Activated CD8-positive, alpha-beta memory T cell treated with anti-CD3 and anti-CD28 coated beads for 4 hours (primary cell): ENCODE measurements at places on chromosomes 13 and 19.

GRCh38 chr13:46179491-46179908 is 2.5 kb downstream of the LCP1 start:
- DNase-seq = peak; percentile 73

DNA sequence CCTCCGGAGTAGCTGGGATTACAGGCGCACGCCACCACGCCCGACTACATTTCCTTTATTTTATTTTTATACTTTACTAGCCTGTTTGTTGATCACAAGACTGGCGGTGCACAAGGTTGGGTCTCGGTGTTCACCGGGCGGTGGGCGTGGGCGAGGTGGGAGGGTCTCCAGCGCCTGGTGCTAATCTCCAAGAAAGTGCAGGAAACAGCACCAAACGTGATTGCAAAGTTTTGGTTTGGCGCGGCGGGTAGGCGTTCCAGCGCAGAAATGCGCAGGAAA is 24.0 kb upstream of the ZNF850 start:
- no peak for DNase-seq

GRCh38 chr13:84812078-84812477 is 929.8 kb upstream of the SLITRK1 start:
- no peak for DNase-seq

DNA sequence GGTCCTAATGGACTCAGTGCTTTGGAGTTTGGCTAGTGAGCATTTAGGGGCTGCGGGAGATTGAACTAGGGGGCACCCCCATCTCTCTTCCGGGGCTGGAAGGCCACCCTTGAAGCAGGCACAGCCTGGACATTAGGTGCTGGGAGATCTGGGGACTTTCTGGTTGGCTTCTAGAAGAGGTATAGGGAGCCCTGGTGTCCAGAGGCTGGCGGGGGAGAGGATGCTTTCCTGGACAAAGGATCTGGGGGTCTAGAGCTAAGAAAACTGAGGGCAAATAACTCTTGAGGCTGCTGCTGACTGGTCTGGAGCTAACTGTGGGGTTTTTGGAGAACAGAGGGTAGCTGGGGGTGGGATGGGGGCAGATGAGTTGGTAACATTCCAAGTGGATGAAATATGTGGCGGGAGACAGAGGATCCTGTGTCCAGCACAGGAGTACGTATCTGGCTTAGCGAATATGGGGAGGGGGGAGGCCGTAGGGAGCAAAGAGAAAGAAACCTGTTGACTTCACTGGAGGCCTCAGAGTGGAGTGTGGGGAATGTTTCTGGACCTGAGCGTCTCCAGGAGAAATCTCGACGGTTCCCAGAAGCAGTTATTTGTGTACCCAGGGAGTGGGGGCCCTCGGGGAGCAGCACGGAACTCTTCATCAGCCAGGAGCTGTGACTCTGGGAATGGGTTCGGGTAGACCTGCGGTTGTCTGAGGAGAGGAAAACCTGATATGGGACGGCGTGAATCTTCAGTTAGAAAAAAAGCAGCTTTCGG is 1.4 kb downstream of the HNRNPUL1 start:
- DNase-seq = no peak

- no peak for DNase-seq
Observed at GRCh38 chr19:42152910-42153671, 20.8 kb upstream of the POU2F2 start.

DNA sequence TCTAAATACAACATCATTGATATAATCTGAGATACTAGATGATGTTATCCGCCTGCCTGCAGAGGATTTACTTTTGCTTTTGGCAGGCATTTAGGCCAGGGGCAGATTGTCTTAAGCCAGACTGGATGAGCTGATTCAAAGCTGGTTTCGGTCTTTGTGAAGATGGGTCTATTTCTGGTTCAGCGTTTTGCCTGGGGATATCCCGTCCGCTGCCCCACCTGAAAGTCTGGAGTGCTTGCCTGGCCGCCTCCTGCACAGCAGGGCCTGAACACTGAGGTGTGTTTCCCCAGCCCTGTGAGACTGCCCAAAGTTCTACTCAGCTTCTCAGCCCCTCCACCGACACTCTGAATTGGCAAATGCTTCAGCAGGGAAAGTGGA is 149.7 kb downstream of the KATNAL1 start:
- no peak for DNase-seq

GRCh38 chr13:113616991-113617749 is 32.6 kb downstream of the TFDP1 start:
- DNase-seq = no peak

GRCh38 chr19:52343548-52343947 is 7.5 kb downstream of the ZNF610 start:
- no peak for DNase-seq

DNA sequence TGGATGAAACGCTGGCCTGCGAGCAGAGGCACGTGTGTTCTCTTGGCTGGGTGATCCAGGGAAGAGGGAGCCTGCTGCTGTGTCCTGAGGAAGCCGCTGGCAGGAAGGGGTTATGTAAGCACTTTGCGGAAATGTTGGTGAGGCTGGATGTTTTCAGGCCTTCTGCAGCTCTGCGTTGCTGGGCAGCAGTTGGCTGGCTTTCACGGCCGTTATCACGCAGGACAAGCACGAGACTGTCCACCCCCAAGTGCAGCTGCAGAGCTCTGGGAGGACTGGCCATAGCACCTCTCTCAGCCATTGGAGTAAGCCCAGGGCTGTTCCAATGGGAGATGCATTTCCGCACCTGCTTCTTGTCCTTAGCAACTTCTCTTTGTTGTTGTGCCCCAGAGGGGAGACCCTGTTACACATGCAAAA is 146.9 kb upstream of the SOX21 start:
- DNase-seq = no peak

DNA sequence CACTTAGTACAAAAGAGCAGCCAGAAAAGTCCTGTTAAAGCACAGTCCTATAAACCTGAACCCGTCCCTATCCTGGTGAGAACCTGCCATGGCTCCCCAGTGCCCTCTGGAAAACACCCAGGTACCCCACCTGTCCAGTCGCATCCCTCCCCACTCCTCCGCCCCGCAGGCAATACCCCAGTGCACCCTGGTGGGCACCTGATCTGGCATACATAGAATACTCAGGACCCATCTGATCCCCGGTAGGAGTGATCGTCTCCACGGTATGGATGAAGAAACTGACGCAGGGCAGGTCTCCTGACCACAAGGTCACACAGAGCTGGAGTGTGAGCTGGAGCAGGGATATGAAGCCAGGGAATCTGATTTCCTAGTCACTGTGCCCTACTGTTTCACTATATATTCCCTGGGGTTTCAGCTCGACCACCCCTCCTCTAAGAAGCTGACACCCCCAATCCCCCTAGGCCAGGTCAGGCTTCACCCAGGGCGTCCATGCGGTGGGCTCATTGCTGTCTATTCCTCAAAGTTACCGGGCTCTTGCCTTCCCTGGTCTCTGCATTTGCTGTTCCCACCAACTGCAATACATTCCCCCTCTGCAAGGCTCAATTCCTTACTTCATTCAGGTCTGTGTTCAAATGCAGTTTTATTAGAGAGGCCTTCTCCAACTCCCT is 12.6 kb downstream of the FBXO46 start:
- no peak for DNase-seq

- DNase-seq = no peak
Observed at GRCh38 chr19:40444825-40445312, 734 bp upstream of the SERTAD3 start.

DNA sequence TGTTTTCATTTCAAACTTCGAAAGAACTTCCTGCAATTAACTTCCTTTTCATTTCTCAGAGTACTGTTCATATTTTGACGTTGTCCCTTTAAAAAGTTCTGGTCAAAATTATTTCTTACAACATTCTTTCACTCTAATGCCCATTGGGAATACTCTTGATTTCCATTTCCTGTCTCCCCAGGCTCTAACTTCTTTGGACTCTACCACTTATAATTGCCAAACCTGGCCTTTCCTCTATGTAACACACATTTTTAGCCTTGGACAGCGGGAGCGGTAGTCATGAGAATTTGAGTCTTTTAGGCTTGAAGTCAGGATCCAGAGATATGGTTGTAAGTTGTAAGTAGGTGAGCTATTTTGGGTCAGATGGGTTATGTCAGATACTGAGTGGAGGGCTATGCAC is 163.5 kb upstream of the SPRY2 start:
- DNase-seq = no peak

GRCh38 chr13:113182046-113182445 is 23.6 kb downstream of the PROZ start:
- no peak for DNase-seq

GRCh38 chr19:11821474-11822109 is 7.5 kb downstream of the ZNF440 start:
- DNase-seq = no peak

DNA sequence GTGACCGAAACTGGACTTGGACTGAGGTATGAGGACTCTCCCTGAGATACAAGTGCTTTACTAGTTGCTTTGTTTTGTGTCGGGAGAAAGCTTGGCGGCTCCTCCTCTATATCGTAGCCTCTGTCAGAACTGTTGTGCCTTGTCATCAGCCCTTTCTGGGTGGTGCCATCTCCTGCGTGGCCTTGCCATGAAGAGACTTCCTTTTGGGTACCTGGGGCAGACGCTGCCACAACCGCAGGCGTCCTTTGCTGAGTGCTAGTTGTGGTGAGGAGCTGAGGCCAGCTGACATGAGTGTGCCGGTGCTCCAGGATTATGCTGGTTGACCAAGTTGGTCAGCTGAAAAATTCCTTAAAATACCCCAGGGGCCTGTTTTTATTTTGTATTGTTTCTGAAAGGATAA is 124.5 kb downstream of the AKAP11 start:
- DNase-seq = no peak

DNA sequence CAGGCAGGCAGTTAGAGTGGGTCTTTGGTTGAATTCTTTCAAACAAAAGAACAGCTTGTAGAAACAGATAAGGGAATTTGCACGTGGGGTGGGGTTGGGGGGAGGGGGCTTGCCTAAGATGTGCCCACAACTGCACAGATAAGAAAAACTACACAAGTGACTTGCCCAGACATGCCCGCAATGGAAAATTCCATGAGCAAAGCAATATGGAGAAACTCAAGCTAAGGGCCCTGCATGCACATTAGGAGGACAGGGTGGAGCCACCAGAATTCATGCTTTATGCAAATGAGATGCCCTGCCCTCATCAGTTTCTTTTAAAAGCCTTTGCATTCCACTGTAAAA is 755.6 kb upstream of the MIR17HG start:
- no peak for DNase-seq

DNA sequence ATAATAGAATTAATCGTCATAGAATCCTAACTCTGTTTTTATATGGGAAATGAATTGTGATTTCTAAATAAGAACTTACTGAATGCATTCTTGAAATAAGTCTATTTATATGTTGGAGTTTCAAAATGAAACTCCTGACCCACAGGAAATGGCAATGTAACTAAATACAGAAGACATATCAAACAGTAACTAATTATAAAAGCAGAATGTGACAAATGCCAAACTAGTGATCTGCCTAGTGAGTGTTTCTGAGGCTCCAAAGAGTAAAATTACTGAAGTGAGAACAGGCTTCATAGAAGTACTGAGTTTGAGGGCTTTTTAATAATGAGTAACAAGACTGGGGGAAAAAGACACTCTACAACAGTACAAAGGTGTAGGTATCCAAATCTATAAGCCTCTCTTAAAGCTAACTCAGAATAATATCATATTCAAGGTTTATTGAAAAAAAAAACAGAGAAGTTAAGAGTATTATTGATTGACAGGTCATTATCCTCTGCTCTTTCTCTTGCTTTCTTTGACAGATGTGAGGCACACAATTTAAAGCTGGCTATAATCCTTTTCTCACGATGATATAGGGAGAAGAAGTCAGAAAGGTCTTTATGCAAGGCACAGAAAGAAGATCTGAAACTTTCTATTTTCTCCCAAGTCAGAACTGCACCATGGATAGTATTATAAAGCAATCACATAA is 17.4 kb upstream of the ATXN8OS start:
- no peak for DNase-seq

DNA sequence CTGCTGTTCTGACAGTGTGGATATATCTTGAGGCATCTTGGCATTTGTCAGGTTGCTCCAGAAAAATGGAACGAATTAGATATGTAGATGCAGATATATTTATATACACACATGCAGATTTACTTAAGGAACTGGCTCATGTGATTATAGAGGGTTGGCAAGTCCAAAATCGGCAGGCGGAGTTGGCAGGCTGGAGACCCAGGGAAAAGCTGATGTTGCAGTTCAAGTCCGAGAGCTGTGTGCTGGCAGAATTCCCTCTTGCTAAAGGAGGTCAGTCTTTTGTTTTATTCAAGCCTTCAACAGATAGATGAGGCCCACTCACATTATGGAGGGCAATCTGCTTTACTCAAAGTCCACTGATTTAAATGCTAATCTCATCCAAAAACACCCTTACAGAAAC is 24.4 kb upstream of the CSNK1A1L start:
- DNase-seq = no peak

DNA sequence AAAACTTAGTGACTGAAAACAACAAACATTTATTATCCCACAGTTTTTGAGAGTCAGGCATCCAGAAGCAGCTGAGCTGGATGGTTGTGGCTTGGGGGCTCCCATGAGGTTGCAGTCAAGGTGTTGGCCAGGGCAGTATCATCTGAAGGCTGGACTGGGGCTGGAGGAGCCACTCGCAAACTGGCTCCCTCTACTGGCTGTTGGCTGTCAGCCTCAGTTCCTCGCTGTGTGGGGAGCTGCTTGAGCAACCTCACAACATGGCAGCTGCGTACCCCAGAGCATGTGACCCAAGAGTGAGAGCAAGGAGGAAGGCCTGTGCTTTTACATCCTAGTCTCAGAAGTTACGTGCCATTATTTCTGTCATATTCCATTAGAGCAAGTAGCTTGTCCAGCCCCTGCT is 9.7 kb downstream of the YJU2 start:
- DNase-seq = no peak

DNA sequence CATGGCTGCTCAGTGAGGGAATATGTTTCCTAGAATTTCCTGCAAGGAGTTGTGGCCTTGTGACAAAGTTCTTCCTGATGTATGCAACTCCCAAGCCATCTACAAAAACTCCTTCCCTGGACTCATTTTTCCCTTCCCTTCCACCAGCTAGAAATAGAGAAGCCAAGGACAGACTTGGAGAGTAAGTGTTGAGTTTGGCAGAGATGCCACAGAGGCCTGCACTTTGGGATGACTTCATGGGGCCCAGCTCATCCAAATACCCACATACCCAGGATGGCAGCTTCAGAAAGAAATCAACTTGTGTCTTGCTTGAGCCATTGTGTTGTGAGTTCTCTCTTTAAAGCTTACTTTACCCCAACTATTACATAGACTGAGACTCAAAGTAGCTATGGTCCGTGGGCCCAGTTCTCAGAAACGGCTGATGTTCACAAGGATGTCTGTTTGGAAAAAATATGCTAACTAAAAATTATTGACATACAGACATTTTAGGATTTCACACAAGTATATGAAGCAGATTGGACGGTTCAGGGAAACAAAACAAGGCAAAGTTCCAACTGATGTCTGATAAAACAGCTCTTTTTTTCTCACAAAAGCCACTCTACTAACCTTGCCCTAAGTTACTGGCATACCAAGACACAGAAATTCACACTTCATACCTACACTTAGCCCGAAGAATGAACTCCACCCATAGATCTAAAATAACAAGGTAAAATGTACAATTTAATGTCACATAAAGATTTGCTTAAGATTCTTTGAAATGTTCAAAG is 107.9 kb downstream of the NALCN start:
- no peak for DNase-seq

- DNase-seq = no peak
Observed at GRCh38 chr13:22076658-22077057, 405.8 kb downstream of the FGF9 start.
